ENCODE measurements at places on chromosomes 4 and X.
A peak's percentile ranks its signal among the peaks of the same experiment; 100 is the strongest.

DNA sequence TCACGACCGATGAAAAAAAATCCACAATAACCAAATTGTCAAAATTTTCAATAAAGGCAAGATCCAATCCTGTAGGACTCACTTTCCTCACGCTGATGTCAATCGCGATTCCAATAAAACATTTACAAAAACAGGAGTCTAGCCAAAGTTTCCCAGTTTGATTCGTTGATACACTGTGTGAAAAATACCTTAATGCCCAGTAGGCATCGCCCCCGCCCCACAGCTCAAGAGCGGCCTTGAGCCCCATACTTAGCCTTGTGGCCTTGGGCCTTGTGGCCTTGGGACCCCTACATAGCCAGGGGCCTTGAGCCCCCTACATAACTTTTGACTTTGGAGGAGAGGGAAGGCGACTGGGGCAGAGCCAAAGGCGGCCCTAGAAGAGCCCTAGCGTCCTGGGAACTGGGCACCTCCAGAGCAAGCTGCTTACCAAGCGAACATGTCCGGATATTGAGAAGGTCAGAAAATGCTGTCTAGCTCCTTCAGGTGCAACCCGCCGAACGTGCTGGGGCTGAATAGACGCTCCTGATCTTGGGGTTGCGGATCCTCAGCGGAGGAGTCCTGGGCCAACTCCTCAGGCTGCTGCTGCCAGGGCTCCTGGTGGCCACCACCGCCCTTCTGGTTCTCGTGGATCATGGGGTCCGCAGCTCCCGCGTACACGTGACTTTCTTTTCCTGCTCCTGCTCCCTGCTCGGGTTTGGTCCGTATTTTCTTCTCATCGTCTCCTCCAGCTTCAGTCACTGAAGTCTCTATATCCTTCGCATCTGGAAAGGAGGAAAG lies 62.9 kb downstream of the RHOXF2B start:
- no peak for DNase-seq

- no peak for DNase-seq
Observed at GRCh38 chr4:147971116-147971515, 239.2 kb downstream of the ARHGAP10 start.

- DNase-seq, result no peak
Observed at GRCh38 chr4:47717188-47717587, 120.7 kb downstream of the CORIN start.

- DNase-seq, result no peak
Observed at GRCh38 chrX:10450229-10450958, 170.0 kb downstream of the MID1 start.

DNA sequence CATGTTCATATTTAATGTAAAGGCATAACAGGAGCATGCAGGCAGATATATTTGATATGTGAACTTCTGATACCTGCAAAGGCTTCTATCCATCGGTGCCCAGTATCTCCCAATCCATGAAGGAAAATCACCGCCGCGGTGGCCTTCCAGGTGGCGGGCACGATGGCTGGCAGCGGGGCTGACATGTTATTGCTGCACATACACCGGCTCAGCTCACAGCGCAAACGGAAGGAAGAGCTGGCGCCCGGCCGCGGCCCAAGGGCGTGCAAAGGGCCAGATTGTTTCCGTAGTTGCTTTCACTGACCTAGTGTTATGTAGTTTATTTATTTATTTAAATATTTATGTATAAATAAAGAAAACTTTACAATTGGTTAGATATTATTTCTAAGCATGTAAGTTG lies 322.7 kb upstream of the PITX2 start:
- no peak for DNase-seq

DNA sequence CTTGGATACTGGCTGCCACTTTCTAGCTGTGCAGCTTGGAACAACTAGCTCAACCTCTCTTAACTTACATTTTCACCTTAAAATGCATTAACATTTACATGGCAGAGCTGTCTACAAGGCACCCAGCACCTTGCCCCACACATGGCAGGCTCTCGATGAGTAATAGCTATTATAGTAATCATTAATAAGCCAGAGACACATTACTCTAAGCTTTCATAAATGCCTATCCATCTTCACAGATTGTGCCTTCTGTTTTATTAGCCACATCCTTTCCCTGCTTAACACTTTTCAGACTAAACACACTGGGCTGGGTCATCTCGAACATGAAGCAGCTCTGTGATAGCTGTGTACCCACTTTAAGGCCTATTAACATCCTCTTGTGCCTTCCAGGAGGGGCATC lies 83.8 kb upstream of the UCP1 start:
- no peak for DNase-seq

- DNase-seq, result no peak
Observed at GRCh38 chr4:33886356-33886755, 2358.0 kb downstream of the ARAP2 start.

DNA sequence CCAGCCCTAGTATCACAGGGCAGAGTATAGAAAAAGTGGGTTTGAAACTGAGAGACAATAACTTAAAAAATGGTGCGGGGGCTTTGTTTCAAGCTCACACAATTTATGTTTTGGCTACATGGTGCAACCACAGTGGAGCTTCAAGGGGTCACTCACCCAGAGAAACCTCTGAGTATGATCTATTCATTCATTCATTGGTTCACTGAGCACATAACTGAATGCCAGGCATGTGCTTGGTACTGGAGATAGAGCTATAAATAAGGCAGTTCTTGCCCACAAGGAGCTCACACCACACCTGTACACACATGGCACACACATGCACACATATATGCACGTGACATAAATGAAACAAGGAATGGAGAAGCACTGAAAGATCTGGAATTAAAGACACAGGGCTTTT lies 171.4 kb downstream of the NHS start:
- DNase-seq, result no peak

- DNase-seq, result no peak
Observed at GRCh38 chr4:69668680-69669079, 15.6 kb upstream of the UGT2A1 start.

- DNase-seq, result no peak
Observed at GRCh38 chr4:25258980-25259578, 25.2 kb downstream of the PI4K2B start.

DNA sequence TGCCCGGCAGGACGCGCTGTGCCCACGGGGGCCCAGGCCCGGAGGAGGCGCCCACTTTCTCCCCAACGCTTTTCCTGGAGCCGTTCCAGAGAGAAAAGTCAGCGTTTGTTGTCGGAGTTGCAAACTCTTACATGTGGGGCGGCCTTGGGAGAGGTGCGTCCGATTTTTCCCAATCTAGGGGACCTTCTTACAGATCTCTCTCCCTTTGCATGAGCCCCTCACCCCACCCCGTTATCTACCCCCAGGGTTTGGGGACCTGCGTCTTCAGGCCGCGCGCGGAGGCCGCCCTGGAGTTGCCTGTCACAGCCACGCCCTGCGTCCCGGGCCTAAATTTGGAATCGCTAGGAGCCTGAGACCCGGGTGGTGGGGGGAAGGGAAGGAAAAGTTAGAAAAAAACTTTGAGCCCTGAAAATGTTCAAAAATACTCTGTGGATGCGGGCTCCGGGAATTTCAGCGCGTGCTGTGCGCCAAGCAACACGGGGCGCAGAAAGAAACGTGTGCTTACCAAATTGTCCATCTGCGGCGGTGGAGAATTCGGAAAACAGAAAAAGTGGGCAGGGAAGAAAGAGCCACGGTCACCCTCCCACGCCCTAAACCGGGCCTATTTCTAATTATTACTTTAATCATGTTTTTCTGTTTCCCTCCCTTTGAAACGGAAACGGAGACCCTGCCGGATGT lies 587 bp downstream of the CD99 start:
- DNase-seq, result peak; percentile 88

- DNase-seq, result no peak
Observed at GRCh38 chr4:68326141-68326540, 23.7 kb downstream of the YTHDC1 start.

DNA sequence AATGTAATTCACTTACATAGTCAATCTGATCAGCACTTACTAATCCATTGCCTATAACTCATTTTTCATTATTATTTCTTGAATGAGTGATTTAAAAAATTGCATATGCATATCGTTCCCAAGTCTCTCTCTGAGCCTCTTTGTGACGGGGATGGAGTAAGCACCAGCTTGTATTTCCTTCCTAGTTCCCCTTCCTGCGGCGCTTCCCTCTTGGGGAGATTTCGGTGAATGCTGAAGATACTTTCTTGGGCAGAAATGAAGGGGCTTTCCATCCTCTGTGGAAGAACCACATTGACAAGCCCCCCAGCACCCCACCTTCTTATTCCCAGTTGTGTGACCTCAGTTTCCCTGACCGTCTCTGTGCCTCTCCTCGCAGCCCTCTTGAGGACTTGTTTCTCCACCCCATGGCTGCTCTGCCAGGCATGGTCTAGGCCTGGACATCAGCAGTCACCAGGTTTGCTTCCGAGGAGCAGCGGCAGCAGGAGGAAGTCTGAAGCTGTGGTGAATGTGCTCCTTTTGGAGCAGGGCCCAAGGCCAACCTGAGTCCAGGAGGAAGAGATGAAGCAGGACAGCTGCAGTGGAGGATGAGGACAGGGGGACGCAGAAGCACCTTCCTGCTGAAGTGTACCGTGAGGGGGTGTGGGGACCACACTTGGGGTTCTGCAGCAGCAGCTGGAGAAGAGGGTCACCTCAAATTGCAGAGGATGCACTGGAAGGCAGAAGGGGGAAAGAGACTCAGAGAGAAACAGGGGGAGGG lies 124.9 kb downstream of the IRF2 start:
- DNase-seq, result no peak

DNA sequence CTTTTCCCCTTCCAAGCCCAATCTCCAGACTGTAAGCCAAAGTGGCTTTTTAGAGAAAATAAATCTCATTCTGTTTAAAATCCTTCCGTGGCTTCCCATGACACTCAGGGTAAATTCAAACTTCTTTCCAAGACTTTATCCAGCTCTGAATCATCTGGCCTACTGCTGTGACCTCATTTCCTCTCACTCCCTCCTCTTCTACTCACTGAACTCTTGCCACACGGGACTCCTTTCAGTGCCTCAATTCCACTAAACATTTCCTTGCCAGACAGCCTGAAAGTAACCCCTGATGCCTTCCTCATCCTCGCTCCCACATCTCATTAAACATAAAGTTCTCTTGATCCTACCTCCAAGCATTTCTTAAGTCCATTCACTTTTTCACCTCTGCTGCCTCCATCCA lies 27.8 kb upstream of the RNF128 start:
- DNase-seq, result peak; percentile 66

- no peak for DNase-seq
Observed at GRCh38 chr4:84032372-84032771, 466.7 kb downstream of the NKX6-1 start.

GRCh38 chrX:68832101-68832416 lies 3.2 kb downstream of the EFNB1 start:
- peak; percentile 97 for DNase-seq

DNA sequence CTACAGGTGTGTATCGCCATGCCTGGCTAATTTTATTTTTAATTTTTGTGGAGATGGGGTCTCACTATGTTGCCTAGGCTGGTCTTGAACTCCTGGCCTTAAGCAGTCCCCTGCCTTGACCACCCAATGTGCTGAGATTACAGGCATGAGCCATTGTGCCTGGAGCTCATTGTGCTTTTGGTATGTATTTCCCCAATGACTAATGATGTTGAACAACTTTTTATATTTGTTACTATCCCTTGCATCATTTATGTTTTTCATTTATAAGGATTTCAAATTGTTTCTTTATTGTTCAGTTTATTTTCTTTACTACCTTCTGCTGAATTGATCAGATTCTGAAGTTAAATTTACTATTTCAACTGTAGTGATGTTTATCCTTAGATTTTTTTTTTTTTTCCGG lies 199.7 kb downstream of the CEP135 start:
- no peak for DNase-seq

- DNase-seq, result no peak
Observed at GRCh38 chr4:38254825-38255224, 294.6 kb downstream of the PTTG2 start.

DNA sequence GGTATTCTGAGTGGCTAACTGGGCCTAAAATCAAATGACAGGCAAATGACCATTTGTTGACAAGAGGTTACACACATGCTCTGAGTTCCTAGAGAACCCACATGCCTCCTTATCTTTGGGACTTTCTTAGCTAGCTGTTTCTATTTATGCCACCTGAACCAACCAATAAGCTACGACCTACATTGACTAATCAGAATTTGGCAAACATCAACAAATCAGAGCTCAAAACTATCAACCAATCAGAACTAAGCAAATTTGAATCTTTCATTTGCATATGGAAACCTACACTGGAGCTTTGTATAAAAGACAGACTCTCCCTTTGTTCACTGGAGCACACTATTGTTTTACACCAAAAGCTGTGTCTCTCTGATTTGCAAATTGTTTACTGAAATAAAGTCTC lies 192.0 kb downstream of the CXXC4 start:
- DNase-seq, result no peak

GRCh38 chrX:77009691-77010090 lies 437.5 kb upstream of the FGF16 start:
- no peak for DNase-seq

DNA sequence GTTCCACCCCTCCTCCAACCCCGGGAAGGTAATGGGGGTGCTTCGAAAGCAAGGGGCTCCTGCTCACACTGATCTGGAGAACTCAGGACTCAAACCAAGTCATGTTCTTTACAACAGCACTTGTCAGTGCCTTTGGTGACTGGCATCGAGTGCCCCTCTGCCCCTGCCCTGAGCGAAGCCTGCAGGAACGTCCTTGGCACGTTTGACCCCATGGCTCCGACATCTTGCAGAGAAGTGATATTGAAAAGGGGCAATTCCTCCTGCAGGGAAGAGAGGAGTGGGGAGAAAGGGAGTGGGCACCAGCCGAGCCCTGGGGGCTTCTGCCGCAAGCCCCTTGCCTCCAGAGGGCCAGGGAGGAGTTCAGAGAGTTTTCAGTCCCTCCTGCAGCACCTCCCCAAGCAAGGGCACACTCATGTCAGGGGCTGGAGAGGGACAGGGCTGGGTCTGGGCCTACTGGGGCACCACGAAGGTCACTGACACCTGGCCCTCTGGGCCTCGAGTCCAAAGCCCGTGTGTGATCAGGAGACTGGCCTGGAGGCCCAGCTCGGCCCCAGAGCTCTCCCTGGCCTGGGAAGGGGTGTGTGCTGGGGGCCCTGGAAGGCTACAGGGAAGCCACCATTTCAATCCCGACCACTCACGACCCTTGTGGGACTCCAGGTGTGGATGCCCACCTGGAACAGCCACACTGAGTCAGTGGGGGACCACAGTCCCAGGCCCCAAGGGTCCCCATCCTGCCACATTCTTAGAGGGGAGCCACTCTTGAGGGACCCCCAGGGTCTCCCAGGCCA lies 94.9 kb upstream of the NKX1-1 start:
- peak; percentile 85 for DNase-seq

DNA sequence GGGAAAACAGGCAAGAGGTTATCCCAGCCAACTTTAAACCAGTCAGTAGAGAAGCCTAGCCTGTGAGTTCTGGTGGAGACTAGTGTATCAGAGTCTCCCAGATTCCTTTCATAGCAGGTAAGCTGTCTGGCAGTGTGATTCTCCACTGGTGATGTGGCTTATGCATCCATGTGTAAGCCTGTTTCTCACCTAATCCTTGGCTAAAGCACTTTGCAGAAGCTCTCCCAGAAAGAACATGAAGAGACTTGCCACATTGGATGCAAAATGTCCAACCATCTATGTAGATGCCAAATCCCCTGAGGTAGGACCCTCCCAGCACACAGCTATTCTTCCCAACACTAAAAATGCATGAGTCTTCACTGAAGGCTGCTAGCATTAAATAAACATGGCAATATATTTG lies 111.7 kb downstream of the CHRNA9 start:
- no peak for DNase-seq

- peak; percentile 76 for DNase-seq
Observed at GRCh38 chr4:183876268-183876934, 28.7 kb upstream of the STOX2 start.

All from osteoblast (primary cell).